ENCODE measurements at places on chromosomes 7 and 10.
A peak's percentile ranks its signal among the peaks of the same experiment; 100 is the strongest.

DNA sequence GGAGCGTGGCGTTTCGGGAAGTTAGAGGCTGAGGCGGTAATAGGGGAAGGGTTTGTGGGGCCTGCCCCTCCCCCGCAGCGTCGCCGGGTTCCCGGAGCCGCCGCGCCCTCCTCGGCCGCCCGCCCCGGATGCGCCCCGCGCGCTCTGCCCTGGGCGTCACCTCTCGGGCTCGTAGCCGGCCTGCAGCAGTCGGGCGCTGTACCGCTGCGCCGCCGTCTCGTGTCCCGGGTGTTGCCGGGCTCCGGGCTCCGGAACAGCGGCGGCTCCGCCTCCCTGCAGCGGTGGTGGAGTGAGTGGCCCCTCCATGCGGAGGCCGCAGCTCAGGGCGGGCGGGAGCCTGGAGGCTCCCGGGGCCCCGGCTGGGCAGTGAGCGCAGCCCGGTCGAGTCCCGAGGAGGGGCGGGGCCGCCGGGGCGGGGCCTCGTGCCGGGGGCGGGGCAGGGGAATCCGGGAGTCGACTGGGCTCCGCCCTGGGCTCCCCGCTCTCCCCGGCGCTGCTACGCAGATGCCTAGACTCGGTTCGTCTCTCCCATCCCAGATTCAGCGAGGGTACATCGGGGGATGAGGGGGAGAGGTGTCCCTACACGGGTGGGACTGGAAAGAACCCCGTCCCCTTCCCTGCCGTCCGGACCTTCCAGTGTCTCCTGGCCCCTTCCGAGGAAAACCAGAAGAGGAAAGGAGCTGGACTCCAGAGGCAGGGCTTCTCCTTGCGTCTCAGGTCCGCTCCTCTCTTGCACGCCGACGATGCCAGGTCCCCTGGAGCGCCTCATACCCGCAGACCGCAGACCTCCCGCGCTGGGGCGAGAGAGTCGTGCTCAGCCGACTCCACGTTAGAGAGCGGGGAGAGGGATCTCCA is at the start of gene IMPDH1:
Gene IMPDH1 (minus strand): TSS at position 387 of the 855 bp plus-strand sequence. CDS start 81 bp downstream, at position 306.
- DNase-seq: peak; percentile 98

DNA sequence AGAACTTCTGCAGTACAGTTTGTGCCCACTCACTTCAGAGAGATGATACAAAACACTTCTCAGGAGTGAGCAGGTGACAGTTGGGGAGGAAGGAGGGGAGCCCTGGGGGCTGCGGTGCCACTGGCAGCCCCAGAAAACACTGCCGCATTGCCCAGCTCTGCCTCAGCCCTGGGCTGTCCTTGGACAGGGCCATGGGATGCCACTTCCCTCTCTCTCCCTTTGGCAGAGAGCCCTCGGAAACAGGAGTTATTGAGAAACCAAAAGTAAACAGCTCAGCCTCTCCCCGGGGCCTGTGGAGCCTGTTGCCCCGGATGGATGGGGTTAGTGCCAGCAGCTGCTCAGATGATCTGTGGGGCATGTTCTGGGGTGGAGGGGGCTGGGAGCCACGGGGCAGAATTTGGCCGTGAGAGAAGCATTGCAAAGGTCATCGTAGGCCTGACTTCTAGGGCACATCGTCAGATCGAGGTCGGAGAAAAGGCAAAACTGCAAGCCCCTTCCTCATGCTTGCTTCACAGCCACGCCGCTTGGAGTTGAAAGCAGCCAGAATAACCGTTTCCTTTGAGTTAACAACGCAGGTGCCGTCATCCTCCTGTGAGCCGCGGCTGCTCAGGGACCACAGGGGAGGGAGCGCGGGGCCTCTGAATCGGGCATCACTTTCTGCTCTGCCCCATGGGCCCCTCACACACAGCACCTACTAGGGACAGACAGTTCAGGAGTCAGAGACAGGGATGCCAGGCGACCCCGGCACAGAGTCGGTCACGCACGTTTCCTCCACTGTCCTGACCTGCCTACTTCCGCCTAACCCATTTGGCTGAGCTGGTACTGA is 256.4 kb downstream of the CAMK1D start:
- DNase-seq: peak; percentile 33

DNA sequence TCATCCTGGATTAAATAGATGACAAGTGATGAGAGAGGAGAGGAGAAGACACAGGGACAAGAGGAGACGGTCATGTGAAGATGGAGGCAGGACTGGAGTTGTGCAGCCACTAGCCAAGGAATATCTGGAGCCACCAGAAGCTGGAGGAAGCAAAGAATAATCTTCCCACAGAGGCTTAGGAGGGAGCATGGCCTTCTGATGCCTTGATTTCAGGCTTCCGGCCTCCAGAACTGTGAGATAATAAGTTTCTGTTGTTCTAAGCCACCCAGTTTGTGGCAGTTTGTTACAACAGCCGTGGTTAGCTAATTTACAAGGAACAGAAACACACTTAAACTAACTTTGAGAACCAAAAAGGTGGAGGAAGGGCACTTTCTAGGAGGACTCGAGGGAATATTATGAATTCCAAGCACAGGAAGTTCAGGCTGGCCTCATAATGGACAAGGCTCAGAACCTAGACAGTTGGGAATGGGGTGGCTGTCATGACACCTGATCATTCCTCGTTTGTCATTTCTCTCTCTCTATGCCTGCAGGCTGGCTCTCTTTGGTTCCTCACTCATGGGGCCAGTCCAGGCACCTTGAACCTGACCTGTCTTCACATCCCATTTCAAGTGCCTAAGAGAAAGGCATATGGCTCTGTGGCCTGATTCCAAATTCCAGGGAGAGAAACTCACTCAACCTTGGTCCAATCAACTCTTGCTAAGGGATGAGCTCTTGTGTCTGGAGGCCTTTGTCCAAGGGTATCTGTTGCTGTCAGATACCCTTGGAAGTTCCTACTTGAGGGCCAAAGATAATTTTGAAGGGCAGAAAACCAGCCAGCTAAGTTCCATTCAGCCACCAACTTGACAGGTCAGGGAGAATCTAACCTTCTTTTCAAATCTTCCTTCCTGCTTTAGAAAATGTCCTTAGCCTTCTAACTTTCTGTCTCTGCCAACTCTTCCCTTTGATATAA is 33.5 kb upstream of the PDZD8 start:
- DNase-seq: no peak

DNA sequence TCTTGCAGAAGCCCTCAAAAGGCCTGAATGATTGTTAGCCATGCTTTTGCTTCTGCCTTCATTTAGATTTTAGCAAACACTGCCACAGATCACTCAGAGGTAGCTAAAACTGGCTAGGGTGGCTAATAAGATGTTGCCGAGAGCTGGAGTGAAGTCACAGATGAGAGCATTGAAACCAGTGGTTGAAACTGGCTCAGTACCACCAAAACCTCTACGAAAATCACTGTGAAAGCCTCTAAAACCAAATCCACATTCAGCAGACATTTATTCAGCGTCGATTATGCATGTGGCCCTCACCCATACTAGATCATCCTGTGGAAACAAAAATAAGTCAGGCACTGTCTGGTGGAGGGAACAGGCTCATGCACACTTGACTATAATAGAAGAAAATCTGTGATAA is 50.8 kb downstream of the PIK3CG start:
- peak; percentile 49 for DNase-seq

DNA sequence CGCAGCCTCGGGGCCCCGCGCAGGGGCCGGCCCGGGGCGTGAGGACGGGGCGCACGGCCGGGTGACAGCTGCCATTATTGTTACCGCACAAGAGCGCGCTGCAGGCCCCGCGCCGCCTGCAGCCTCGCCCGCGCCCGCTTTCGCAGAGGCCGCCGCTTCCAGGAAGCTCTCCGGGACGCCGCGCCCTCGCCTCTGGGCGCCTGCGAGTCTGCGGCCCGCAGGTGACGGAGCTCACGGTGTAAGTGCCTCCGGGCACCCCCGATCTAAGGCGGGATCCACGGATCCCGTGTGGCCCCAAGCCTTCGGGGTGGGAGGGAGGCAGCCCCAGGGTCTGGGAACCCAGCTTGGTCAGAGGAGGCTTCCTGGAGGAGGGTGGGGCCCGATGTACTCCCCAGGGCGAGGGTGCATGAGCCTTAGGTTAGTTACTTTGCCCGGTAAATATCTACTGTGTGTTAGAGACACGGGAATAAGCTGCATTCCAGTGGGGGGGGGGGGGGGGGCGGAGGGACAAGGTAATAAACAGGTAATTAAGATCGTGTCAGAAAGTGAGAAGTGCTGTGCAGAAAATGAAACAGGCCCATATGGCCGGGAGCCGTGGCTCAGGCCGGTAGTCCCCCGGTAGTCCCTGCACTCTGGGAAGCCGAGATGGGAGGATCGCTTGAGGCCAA is 638 bp downstream of the IQCE start:
- DNase-seq: no peak

GRCh38 chr7:137081321-137082093 is 213.1 kb downstream of the CHRM2 start:
- DNase-seq: no peak

DNA sequence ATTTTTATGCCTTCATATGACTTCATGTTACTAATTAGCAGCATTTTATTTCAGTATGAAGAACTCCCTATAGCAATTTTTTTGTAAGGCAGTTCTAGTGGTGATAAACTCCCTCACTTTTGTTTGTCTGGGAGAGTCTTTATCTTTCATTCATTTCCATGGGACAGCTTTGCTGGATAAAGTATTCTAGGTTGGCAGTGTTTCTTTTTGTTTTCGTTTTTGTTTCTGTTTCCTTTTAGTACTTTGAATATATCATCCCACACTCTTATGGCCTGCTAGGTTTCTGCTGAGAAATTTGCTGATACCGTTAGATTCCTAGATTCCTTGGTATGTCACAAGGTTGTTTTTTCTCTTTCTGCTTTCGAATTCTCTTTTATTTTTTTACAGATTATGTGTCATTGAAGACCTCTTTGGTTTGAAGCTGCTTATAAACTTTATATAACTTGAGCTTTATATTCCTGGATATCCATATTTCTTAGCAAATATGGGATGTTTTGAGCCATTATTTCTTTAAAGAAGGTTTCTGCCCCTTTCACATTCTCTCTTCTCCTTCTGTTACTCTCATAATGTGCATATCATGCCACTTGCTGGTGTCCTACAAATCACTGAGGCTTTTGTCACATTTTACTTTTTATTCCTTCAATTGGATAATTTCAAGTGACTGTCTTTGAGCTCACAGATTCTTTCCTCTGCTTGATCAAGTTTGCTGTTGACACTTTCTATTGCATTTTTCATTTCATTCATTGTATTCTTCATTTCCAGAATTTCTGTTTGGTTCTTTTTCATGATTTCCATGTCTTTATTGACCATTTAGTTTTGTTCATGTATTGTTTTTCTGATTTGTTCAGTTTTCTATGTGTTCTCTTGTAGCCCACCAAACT is 28.9 kb upstream of the AHR start:
- no peak for DNase-seq

DNA sequence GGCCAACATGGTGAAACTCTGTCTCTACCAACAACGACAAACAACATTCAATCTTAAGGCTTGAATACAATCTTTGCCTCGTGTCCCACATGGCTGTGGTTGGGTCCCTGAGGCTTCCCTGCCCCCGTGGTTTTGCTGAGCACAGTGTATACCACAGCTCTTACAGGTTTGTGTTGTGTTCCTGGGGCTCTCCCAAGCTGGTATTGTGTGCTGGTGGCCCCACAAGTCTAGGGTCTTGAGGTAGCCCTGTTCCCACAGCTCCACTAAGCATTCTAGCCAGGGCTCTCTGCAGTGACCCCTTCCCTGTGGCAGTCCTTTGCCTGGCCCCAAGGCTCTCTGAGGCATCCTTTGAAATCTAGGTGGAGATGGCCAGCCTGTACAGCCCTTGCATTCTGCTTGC is 68.0 kb upstream of the CCNY start:
- DNase-seq: no peak

DNA sequence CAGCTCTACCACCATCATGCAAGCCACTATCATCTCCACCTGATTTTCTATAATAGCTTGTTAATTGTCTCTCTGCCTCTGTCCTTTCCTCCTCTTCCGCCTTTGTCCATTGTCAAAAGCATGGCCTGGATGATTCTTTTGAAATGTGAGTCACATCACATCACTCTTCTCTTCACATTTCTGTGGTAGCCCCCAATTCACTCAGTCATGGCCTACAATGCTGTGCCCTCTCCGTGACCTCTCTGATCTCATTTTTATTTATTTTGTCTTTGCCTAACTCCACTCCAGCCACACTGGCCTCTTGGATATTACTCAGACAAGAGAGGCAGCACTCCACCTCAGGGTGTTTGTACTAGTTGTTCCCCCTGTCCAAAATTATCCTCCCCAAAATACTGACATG is 4.9 kb upstream of the ABCB4 start:
- DNase-seq: no peak

DNA sequence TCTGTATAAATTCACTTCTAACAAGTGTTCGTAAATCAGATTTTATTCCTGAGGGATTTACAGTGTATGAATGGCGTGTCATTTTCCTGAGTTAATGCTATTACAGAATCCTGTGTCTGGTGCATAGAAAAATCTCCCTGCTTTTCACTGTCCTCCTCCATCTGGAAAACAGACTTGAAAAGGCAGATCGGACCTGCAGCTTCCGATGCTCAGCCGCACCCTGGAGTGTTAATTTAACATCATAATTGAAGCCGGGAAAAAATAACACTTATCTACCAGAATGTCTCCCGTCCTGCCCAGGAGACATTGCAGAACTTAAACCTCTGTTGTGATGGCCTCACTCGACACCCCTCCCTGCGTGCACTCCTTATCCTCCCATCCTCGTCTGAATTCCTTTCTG is 442.1 kb upstream of the FOXK1 start:
- no peak for DNase-seq

DNA sequence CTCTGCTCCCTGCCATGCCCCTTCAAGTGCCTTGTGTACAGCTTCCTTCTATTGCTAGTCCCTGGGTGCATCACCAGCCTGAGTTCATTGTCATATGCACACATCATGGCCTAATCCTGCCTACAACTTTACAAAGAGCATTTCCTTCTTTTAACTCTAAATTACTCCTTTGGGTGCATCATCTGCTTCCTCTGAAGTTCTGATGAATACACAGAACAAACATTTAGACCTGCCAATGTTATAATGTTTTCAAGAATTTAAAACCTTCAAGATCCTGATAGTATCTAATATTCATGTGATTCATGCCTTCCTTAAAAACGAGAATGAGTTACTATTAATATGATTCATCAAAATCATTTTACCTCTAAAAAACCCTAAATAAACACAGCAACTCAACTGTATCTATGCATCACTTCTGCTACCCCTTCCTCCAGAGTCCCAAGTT is 357.1 kb downstream of the MAGI2 start:
- no peak for DNase-seq

DNA sequence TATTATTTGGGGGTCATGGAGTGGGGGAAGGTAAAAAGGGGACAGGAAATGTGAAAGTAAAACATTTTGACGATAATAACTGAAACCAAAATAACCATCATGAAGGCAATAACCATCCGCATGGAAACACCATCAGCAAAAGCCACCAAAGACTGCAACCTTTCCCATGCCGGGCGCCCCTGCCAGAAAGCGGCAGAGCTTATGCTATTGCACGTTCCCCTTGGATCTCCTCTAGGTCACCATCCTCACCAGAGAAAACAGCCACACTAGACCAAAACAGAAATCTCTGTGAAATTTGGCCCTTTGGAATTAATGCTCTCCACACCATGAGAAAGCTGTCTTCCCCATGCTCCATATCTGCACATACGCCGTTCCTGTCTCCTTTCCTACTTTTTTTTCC is 31.1 kb downstream of the DRGX start:
- DNase-seq: no peak

- DNase-seq: no peak
Observed at GRCh38 chr7:143979359-143979758, 20.8 kb upstream of the OR6B1 start.
